Pulmonary artery endothelial cell (primary cell): ENCODE measurements at places on chromosomes 11 and 22. TPM values are rescaled to one million over a fixed set of nuclear protein-coding genes. Genes with fewer than 3 reads are reported as not detected.

The CHCHD10 gene
- total RNA-seq = 11.3 and 12.2 TPM in 2 replicates

The BANF1 gene
- total RNA-seq = 38.8 and 45.2 TPM in 2 replicates

The OR10A2 gene
- not detected in 2 replicates for total RNA-seq

The HORMAD2 gene
- total RNA-seq = not detected in 2 replicates

The PLAAT4 gene
- 2.9 and 4.2 TPM in 2 replicates for total RNA-seq

The HEPHL1 gene
- not detected in 2 replicates for total RNA-seq

The HBD gene
- total RNA-seq = not detected in 2 replicates

The SHISAL1 gene
- total RNA-seq = under 0.01 TPM in 1 of 2 replicates, not detected in the other

The NEU3 gene
- total RNA-seq = 5.2 and 6.9 TPM in 2 replicates

GRCh38 chr11:120430146-120430545 lies 81.4 kb upstream of the GRIK4 start:
- no peak for DNase-seq

- no peak for DNase-seq
Measured at GRCh38 chr11:59283825-59284772, 71.4 kb upstream of the MPEG1 start.

DNA sequence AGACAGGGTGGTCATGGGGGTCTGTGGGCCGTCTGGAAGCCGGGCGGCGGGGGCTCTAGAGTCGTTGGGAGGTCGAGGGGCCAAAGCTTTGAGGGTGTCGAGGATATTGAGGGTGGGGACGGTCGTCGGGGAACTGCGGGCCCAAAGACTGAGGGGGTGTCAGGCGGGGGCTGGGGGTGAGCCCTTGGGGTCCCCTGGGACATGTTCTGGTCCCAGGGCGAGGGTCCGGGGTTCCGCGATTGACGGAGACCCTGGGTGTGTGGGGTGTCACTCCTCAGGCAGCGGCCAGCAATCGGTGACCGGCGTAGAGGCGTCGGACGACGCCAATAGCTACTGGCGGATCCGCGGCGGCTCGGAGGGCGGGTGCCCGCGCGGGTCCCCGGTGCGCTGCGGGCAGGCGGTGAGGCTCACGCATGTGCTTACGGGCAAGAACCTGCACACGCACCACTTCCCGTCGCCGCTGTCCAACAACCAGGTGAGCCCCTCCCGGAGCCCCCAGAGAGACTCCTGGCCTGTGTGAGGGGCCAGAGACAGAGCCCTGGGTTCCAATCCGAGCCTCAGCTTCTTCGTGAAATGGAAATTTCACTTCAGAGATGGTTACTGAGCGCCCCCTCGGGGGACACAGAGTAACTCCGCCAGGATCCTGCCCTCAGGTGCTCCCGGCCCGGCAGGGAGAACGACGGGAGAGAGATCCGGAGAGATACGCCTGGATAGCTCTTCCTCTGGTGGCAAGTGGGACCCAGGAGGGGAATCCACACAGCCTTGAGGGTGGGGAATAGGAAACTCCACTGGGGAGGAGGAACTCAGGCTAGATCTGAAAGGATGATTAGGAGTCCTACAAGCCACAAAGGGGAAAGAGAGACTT lies 714 bp downstream of the SDF2L1 start:
- DNase-seq = no peak

DNA sequence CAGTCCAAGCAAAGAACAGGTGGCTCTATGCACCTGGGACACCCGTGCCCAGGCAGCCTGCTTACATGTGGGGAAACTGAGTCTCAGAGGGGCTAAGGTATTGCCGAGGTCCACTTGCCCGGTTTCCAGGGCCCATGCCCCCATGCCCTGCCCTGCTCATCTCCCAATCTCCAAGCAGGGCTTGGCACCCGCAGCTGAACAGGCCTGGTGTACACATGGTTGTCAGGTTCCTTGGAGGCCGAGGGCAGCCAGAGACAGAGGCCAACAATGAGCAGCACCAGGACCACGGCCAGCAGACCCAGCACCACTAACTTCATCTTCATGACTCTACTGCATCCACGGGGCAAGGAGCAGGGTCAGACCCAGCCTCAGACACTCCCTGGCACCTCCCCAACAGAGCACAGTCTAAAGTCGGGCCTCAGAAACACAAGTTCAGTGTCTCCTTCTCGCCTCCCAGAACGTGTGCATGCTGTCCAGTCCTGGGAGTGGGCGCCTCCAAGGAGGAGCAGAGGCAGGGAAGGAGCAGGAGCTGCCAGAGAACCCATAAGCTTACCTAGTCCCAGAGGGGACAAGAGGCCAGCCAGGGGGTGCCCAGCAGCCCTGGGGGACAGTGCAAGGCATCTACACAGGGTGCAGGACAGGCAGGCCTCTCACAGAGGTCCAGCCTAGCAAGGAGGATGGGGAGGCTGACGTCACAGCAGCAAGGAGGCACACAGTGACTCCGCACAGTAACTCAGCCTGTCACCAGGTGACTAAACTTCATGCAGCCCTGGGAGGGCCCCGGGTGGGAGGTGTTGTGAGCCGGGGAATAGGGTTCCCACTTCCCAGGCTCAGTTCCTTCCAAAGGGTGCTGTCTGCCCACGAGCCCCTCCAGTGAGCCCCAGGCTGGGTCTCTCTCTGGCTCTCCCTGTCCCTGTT lies 20.2 kb upstream of the RGL4 start:
- no peak for DNase-seq

GRCh38 chr11:94028436-94028835 lies 7.3 kb downstream of the HEPHL1 start:
- DNase-seq = no peak

DNA sequence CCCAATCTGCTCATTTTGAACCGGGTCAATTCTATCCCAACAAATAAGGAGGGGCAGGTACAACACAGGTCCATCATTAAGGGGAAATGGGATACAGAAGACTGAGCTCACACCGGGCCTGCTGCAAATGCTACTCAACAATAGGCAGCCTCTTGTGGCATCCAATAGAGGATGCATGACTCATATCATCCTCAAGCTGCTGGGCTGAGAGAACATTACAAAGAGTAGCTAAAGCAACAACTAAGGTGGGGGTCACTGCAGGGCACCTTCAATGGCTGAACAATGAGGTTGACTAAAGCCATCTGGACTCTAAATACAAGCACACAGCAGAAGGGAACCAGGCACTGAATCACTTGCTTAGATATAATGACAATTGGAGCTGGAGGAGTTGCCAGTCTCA lies 130.1 kb upstream of the SYN3 start:
- peak; percentile 10 for DNase-seq

DNA sequence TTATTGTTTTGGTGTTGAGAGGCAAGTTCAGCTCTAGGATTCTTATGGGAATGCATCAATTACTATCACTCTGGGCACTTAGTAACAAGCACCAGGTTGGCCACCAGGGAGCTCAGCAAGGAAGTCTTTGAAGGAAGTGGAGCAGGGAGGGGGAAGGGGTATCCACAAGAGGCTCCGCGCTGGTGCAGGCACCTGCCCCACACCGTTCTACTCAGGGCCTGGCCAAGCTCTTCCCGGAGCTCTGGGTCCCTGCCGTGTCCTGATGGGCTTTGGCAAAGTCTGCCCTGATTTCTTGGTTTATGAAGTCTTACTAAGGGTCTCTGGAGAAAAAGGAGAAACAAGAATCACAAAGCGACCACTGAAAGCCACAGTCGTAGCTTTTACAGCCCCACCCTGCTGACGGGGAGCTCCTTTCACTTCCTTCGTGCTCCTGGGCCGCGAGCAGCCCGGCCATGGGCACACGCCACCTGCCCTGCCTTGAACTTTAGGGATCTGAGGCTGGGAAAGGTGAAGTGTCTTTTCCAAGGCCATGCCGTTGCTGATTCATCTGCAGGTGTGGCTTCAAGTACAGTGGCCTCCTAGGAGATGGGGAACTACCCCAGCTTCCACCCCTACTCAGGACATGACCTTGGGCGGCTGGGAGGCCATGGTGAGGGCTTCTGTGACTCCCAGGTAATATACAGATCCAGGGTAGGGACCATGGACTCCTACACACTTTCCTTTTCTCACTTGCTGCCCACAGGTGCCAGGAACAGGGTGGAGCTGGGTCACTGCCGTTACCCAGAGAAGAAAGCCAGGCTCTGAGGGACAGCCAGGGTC lies 15.9 kb upstream of the LRRC32 start:
- DNase-seq = no peak

DNA sequence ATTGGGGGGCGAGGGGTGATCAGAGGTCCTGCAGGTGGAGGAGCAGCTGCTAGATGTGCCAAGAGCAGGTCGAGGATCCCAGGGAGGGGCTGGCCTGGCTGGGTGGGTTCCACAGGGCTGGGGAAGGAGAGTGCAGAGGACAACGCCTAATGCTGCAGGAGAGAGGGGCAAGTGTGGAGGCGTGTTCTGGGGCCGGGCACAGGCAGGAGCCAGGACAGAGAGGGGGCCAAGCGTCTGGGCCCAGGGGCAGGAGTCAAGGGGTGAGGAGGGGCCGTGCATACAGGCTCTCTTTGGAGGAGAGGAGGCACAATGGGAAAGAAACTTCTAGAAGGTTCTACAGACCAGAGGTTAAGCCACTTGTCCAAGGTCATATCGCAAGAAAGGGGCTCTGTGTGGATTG lies 26.7 kb upstream of the FGF19 start:
- no peak for DNase-seq

DNA sequence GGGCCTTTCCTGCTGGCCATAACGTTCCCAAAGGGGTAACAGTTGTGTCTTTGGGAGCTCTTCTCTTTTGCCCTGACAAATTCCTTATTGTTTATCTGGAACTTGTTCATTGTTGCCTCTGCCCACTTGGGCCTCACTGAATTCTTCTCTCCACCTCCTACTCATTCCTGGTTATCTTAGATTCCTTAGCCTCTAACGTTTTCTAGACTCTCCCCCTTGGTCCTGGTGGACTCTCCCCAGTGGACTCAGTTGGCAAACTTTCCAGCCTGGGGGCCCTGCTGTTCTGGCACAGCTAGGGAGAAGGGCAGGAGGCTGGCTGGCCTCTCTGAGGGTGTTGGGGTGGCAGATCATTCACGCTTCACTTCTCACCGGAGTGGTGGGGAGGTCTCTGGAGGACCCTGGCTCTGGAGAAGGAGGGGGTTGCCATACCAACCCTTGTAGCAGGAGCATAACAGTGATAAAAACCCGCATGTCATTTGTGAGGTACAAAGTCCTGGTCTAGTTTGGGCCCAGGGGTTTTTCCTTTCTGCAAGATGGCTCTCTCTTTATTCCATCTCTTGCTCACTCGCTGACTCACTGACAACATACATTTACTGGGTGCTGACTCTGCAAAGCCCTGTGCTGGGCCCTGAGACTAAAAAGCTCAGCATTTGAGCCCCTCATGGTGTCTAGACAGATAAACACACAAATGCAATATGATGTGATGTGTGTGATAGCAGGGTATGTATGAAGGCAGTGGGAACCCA lies 39.7 kb downstream of the YWHAH start:
- no peak for DNase-seq

GRCh38 chr22:31829505-31829904 lies 75.7 kb downstream of the DEPDC5 start:
- peak; percentile 60 for DNase-seq

GRCh38 chr22:30116362-30117117 lies 36.3 kb downstream of the HORMAD2 start:
- DNase-seq = no peak

DNA sequence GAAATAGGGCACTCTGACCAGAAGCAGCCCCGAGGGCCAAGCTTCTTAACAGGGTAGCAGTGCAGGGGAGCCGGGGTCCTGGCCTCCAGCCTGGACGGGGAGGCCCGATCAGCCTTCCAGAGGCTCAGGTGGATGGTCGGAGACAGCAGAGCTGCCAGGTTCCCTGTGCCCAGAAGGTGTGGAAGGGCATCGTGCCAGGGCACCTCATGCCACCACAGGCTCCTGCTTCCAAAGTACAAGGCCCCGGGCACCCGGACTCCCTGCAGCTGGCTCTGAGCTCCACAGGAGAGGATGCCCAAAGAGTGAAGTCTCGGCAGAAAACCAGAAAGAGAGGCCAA lies 14.3 kb downstream of the EHD1 start:
- no peak for DNase-seq

GRCh38 chr22:47297261-47298016 lies 535.0 kb downstream of the TBC1D22A start:
- DNase-seq = no peak
